ENCODE measurements at places on chromosomes 2 and 18. TPM values are rescaled to one million over a fixed set of nuclear protein-coding genes. Genes with fewer than 3 reads are reported as not detected.

- no peak for DNase-seq
Observed at GRCh38 chr2:29105375-29105774, 9.8 kb upstream of the CLIP4 start.

- DNase-seq = no peak
Observed at GRCh38 chr2:31430439-31431165, 16.1 kb upstream of the XDH start.

The LRP1B gene
- total RNA-seq = 0.31 TPM

- no peak for DNase-seq
Observed at GRCh38 chr2:20490300-20491181, 43.7 kb downstream of the RHOB start.

DNA sequence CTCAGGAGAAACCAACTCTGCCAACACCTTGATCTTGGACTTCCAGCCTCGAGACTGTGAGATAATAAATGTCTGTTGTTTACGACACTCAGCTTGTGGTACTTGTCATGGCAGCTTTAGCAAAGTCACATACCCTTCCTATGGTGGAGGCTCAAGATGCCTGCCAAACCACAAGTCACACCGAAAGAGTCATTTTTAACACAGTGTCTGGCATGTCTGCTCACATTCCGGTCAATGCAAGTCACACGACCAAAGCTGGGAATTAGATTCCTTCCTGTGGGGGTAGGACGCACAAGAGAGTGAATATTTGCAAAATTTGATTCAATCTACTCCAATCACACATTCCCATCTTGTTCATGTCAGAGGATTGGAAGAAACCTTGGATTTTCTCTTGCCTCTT, 24.6 kb downstream of the KCNE4 start:
- DNase-seq = no peak

DNA sequence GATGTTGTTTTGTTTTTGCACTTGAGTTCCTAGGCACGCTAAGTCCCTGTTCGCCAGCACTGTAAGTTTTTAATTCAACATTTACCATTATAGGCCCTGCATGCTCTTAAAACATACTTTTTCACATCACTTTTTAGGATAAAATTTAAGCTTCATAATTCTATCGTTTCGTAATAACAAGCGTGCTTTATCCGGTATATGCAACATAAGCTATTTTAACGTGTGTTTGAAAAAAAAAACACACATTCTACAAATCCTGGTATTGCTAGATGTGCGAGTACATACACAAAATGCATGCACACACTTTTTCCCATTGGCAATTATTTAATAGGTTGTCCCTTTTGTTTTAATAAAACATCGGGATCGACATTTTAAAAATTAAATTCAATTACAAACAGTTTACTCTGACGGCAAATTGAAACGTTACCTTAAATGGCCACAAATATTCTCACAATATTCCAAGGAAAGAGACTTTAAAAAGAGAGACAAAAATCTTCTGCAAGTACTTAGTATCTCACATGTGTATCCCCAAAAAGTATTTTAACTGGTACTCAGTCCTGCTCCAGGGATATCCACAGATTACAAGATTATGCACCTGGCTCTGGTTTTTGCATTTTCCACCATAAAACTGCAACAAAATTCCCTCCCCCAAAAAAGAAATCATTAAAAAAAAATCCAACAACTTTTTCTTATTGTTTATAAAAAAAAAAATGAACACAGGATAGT, 1.0 kb upstream of the TCF4 start:
- DNase-seq = no peak

DNA sequence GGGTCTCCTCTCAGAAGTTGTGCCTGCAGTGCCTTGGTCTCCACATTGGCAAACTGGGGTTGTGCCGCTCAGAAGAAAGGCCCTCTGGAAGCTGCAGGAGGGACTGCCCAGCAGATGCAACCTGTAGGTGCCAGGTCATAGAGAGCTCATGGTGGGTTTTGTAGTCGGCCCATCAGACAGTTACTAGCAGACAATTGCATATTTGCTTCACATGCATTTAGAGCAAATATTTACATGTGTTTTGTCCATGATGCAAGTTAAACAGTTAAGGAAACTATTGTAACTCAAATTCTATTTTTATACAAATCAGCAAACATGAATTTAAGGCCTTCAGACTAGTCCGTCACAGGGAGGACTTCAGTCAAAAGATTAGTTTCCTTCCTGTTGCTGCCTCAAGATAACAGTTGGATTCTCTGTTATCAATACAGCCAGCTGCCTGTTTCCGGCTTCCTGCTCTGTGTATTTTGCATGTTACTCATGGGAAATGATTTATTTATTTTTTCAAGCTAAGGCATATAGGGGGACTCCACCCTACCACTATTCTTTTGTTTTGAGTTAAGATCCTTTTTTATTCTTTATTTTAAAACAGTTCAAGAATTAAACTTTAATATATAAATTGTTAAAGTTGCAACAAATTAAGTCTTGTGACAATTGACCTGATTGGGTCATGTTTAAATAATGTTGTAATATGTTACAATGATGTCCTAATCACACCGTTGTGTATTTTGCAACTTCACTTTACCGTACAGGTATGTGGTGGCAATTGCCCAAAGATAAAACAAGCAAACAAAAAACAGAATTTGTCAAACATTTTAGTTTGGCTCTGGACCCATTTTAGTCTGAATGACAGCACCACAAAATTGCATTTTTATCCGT, 133.5 kb downstream of the SPTBN1 start:
- no peak for DNase-seq

The CPLX4 gene
- not detected for total RNA-seq

GRCh38 chr2:151827564-151828142, 568 bp downstream of the ARL5A start:
- DNase-seq = no peak

- no peak for DNase-seq
Observed at GRCh38 chr18:62578980-62579511, 56.2 kb downstream of the ZCCHC2 start.

GRCh38 chr2:220090050-220090449, 462.6 kb downstream of the SLC4A3 start:
- no peak for DNase-seq
